ENCODE measurements at places on chromosomes 3 and 15.

- DNase-seq: no peak
Observed at GRCh38 chr3:118909763-118910162, 124.9 kb downstream of the IGSF11 start.

DNA sequence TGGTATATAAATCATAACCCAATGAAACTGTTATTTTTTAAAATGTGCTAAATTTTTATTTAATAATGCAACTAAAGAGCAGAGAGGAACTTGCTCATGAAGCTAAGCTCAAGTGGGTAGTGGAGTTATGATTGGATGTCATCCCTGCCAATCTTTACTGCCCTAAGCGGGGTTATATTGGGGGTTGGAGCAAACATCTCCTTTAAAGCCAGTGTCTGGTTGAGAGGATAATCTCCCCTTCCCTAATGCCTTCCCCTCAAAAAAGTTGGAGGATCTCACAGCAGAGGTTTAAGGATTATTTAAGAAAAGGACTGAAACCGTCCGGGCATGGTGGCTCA is 32.1 kb upstream of the CLASP2 start:
- DNase-seq: no peak

GRCh38 chr15:65057549-65057940 is 10.2 kb downstream of the RASL12 start:
- DNase-seq: no peak

GRCh38 chr15:100900136-100900794 is 18.9 kb upstream of the LRRK1 start:
- DNase-seq: no peak

- no peak for DNase-seq
Observed at GRCh38 chr15:74631408-74631807, 15.8 kb downstream of the CLK3 start.

- DNase-seq: no peak
Observed at GRCh38 chr15:56804279-56804678, 71.0 kb upstream of the ZNF280D start.
